Bronchial epithelial cell (primary cell): ENCODE measurements at places on chromosomes 13 and 19.

GRCh38 chr13:77459592-77459991 is 75.9 kb upstream of the SCEL start:
- no peak for DNase-seq

GRCh38 chr13:75764251-75764925 is 128.3 kb downstream of the LMO7 start:
- no peak for DNase-seq

DNA sequence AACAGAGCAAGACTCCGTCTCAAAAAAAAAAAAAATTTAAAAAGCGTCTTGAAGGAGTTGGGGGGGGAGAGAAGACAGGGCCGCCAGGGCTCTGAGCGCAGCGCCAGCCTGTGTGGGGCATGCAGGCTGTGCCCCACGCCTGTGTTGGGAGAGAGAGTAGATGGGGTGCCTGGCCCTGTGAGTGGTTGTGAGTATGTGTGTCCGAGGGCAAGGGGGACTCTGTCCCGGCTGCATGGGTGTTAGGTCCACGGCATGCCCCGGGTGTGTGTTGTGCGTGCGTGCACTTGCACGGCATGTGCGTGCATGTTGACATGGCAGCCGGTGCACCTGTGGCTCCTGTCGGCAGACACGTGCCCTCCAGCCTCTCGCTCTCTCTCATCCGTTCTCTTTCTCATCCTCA is 3.4 kb downstream of the MAP2K7 start:
- DNase-seq: no peak

- DNase-seq: peak; percentile 87
Observed at GRCh38 chr13:50229960-50230661, 214.9 kb downstream of the KCNRG start.

- no peak for DNase-seq
Observed at GRCh38 chr13:27775943-27776342, 16.3 kb upstream of the GSX1 start.

DNA sequence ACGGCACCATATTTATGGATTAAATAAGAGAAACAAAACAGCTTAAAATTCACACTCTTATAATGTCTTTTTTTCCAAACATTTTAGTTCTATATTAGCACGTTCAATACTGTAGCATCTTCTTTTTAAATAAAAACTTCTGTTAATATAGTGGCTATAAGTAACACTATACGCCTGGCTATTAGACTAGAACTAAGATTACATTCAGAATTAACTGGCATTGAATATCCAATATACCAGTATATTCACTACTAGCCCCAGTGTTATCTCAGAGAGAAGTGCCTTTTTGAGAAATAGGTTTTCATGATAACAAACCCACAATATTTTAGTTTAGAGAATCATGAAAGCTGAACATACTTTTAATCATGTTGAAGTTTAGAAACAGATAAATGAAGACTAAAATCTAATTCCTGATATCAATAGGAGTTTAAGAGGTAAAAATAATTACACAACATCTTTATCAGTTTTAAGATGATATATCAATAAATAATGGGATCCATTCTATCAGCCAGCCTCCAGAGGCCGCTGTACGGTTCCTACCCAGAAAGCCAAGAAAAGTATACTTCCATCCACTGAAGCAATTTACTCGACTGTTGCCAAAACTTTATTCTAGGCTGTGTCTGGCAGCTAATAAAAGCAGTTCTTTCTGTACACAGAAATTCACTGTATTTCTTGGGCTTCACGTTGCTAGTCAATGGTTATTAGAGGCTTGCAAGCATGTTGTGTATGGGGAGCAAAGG is 1113.4 kb upstream of the MIR17HG start:
- no peak for DNase-seq

DNA sequence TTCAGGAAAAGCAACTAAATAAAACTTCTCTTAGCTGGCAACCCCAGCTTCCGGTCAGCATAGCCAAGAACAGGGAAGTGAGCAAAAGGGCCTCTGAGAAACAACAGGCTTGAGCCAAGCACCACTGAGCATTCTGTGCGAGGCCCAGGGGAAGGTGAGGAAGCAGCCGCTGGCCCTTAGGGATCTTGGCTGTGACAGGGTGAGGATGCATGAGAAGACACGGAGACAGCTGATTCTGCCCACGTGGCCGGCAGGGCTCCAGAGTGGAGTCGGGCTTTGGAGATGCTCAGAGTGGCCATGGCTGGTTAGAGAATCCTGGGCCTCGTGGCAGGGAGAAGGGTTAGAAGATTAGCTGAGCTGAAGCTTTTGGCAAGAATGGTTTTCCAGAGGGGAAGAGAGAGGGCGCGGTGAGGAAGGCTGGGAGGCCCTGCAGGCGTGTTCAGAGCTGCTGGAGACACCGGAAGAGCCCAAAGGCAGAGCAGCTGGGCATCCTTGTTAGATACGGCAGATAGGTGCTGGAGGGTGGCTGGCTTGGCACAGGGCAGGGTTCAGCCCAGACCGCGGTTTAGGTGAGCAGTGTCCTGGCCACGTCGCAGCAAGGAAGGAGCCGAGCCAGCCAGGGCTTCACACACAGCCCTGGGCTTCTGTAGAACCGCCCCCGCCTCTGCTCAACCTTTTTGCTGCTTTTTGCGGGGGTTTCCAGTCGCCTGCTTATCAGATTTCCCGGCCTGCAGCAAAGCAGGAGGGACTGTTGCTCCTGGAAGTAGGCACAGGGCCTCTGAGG is 17.3 kb downstream of the UPF1 start:
- no peak for DNase-seq

- DNase-seq: peak; percentile 68
Observed at GRCh38 chr13:29676535-29676934, 81.0 kb upstream of the SLC7A1 start.

- no peak for DNase-seq
Observed at GRCh38 chr19:35781650-35782049, 6.3 kb downstream of the ARHGAP33 start.

DNA sequence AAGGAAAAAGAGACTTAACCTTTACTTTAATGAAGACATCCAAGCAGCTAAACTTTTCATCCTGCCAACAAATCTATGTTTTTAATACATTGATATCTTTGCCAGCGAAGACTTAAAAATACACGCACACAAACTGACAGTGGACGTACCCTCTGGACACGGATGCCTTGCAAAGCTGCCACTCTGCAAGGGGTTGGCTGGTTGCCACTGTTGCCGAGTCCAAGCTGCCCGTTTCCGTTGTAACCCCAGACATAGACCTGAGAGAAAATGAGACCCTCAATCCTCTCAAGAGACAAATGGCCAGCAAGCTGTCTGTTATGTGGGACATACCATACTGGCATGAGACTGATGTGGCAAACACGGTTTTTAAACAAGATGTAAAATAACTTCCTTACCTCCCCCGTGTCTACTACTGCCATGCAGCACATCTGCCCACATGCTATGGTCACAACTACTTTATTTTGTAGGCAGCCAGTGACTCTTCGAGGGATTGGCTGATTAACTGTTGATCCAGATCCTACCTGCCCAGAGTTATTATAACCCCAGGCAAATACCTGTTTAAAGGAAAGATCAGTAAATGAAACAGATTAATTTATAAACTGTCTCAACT is 21.2 kb downstream of the RCBTB2 start:
- no peak for DNase-seq

DNA sequence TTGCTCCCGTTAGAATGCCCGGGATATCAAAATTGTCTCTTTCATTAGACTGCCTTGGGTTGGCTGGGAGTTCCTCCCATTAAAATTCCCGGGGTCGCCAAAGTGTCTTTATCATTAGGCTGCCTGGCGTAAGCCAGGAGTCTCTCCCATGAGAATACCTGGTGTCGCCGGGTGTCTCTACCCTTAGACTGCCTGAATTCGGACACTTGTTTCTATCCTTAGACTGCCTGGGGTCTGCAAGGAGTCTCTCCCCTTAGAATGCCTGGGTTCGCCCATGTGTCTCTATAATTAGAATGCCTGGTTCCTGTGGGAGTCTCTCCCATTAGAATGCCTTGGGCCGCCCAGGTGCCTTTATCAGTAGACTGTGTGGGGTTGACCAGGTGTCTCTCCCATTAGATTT is 1538.2 kb downstream of the UQCRFS1 start:
- no peak for DNase-seq

- DNase-seq: no peak
Observed at GRCh38 chr13:50923272-50923671, 13.7 kb downstream of the RNASEH2B start.
